Stimulated activated effector memory CD8-positive, alpha-beta T cell treated with anti-CD3 and anti-CD28 coated beads, Interleukin-12 subunit alpha, Interleukin-12 subunit beta, amount 100 ng/mL, for 72 hours (primary cell): ENCODE measurements at places on chromosomes 13 and 19.

DNA sequence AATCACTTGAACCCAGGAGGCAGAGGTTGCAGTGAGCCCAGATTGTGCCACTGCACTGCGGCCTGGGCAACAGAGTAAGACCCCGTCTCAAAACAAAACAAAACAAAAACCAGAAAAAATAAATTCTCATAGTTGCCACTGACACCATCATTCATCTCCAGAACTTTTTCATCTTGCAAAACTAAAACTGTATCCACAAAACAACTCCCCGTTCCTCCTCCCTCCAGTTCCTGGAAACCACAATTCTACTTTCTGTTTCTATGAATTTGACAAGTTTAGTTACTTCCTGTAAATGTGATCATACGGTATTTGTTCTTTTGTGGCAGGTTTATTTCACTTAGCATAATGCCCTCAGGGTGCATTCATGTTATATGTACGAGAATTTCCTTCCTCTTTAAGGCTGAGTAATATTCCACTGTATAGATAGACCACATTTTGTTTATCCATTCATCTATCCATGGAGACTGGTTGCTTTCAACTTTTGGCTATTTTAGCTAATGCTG lies 13.2 kb upstream of the ADGRE5 start:
- no peak for DNase-seq

DNA sequence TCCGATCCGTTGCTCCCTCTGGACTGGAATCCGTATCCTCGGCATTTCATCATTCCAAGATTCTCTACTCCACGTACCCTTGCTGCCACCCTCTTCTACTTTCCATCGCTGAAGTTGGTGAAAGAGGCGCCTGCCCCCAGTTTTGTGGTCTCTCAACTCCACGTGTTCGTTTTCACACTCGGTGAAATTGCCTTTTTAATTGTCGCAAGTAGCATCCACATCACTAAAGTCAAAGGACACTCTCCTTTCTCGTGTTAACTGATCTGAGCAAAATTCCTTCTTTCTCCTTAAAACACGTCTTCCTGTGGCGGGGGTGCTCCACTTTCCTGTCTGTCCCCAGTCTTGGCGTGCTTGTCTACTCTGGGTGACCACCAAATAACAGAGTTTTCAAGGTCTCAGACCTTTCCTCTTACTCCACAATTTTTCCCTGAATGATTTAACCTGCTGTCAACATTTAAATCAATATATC lies 1.1 kb upstream of the TMTC4 start:
- no peak for DNase-seq

DNA sequence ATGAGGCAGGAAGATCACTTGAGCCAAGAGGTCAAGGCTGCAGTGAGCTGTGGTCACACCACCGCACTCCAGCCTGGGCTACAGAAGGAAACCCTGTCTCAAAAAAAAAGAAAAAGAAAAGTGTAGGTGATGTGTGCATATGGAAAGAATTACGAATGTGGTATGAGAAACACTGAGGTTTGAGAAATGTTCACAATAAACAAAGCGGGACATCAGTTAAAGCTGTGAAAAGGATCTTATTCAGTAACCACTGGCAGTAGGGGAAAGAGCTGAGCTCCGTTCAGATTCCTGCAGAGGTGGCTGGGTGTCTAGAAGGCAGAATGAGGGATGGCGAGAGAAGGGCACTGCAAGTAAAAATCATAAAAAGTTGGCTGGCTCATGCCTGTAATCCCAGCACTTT lies 4.1 kb upstream of the IGSF23 start:
- DNase-seq, result no peak

DNA sequence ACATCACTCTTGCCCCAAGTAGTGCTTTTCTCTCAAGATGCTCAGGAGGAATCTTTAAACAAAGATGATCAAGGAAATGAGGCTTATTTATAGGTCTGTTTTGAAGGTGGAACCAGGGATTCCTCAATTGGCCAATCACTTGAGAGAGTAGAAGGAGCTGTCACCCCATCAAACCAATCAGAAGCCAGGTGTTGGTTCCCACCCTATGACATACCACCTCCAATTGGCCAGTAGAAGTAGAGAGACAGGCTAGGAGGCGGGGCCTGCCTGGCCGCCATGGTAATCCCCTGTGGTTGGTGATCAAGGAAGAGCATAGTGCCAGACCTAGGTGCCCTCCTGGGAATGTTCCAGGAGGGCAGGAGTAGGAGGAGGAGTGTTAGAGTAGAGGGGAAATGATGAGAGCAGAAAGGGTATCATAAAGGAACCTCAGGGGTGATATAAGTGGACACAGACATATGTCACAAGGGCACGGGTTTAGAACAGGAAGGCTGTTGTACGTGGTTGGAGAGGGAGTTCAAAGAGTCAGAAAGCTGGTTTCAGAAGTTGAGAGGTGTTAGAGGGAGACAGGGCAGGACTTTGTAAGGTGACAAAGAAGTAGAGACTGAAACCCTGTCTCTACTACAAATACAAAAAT lies 10.5 kb downstream of the PMIS2 start:
- no peak for DNase-seq

DNA sequence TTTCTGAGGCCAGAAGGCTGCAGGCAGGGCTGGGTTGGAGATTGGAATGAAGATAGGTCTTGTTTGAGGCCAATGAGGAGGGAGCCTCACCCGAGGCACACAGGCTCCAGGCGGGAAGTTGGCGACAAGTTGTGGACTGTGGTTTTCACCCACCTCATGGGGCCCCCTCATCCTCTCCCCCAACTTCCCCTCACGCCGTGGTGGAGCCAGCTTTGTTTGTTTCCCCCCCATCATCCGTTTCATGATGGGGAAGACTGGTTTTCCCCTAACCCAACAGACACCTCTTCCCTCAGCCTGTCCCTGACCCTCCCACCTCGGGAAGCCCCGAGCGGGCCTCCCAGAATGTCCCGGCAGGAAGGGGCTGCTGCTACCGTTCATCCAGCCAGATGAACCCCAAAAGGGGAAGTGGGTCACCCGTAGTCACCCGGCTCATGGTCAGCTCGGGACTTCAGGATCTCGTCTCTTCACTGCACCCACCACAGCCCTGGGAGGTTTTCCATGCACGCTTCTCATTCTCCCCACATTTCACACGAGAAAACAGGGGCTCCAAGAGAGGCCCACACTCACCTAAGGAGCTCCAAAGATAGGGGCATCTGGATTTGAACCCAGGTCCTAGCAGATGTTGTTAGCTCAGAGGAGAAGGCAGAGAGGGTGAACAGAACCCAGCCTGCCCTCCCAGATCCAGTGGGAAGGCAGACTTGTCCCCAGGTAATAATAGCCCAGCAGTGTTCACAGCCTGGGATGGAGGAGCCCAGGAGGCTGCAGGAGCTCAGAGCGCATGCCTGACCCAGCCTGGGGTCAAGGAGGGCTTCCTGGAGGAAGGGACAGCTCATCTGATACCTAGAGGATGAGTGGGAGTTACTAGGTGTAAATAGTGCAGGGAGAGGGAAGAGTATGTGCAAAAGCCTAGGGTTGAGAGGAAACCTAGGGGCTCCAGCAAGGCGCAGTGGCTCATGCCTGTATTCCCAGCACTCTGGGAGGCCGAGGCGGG lies 23.5 kb downstream of the CEACAM16 start:
- DNase-seq, result peak; percentile 62

DNA sequence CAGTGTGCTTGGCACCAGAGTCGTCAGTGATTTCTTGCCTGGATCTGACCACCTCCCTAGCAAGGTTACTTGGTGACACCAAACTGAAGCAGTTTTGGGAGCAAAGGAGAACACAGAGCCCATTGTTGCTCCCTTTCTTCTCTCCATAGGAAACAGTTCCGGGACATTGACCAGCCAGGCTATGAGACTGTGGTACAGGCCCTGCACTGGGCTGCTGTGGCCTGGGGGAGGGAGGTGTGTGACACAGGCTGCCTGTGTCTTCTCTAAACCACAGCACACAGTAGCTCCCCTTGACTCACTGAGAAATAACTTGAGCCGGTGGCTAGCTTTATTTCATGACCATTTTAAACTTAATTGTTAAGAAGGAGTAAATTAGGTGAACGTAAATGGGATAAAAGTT lies 214.8 kb upstream of the UBL3 start:
- no peak for DNase-seq

DNA sequence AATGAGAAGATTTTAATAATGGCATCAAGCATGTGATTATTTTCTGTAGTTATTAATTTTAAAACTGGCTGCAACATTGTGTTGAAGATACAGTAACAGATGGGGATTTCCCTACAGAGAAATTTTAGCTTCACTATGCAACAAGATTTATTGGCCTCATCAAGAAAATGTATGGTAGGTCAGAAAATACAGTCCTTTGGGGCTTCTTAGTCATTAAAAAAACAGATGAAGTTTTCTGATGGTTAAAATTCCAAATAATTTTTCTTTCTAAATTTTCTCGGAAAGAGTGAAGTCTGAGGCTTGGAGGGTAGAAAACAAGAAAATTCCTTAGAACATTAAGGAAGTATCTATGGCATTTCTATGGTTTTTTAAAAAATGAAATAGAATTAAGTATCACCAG lies 1790.8 kb upstream of the PCDH20 start:
- DNase-seq, result no peak

DNA sequence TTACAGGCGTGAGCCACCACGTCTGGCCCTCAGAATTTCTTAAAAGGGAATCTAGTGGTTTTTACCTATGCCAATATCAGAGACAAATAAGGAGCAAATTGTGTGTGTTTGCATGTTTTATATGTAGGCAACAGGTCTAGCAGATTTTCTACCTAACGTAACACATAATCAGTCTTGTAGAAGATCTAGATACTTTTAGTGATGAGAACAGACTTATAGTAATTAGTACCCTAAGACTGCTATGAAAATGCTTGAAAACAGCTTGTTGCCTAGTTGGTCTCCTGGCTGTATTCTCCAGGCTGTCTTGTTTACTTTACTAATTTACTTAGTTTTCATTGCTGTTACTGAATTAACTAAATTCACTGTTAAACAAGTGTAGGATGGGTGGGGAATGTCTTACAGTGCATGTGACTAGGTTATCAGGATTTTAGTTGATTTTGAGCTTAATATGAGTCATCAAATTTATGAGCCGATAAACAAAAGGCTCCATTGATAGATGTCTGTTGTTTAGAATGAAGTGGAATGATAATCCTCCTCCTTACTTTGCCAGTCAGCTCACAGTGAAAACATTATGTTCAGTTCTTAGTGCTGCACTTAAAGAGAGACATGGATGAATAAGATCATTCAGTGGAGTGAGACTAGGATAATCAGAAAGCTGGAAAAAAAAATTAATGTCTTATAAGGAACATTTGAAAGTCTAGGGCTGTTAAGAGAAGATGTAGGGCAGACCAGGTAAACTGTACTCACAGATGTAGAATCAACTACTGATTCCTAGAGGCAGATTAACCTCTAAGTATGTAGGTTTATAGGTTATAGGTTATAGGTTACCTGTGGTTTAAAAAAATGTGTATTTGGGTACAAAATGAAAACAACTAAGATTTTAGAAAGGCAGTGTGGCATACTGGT lies 22.4 kb downstream of the GTF2F2 start:
- DNase-seq, result no peak

- DNase-seq, result no peak
Measured at GRCh38 chr19:10551698-10552301, 8.1 kb downstream of the ATG4D start.

GRCh38 chr19:39828654-39829032 lies 5.3 kb downstream of the DYRK1B start:
- DNase-seq, result no peak

DNA sequence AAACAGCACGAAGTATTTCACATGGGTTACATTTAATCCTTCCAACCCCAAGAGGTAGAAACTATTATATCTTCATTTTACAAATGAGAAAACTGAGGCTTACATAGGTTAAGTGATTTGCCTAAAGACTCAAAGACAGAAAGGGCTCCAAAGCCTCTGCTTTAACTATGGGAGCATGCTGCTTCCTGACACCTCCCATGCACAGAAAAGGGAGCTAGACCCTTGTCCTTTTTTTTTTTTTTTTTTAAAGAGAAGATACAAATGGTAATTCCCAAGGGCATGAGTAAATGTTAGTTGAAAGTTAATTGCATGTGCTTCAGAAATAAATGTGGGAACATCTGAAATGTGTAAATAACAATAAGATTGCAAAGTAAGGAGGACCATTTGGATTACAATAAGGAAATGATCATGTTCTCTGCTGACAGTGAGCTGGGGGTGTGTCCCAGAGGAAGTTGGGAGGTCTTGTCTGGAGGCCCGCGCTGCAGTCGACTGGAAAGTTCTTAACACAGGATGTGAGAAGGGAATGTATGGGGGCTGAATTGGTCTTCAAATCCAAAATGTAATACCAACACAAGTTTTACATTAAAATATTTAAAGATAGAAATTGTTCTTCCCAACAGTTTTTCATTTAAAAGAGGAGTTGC lies 500.3 kb downstream of the KLF12 start:
- DNase-seq, result no peak

DNA sequence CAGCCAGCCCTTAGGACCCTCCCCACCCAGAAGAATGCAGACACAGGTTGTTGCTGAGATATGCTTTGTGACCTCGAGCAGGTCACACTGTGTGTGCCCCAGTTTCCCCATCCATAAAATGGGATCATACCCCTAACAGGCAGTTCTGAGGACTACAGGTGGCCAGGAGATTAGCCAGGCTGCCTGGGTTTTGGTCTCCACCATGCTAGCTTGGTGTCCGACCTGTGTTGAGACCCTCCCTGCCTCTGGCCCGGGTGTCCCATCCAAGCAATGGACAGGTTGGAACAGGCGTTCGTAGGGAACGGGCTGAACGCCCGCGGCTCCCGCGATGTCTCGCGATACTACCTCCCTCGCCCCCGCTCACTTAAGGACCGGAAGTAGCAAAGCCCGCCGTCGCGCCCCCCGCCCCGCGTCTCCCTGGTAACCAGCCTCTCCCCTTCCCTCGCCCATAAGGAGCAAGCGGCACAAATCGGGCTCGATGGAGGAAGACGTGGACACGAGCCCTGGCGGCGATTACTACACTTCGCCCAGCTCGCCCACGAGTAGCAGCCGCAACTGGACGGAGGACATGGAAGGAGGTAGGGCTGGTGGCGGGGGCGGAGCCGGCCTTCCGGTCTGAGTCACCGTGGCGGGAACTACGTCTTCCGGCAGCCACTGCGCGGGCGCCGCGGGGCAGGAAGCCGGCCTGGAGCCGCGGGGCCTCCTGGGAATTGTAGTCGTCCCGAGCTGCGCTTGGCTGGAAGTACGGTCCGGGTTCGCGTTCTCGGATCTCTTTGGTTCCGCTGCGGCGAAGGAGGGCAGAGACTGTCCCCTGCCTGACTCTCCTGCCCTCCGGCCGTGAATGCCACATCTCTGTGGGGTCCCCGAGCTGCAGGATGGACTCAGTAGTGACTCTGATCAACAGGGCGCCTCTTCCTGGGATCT lies 45.4 kb downstream of the SMIM24 start:
- peak; percentile 99 for DNase-seq

- no peak for DNase-seq
Measured at GRCh38 chr13:110012102-110012739, 225.8 kb upstream of the IRS2 start.

- DNase-seq, result no peak
Measured at GRCh38 chr13:21625366-21625765, 21.4 kb upstream of the MICU2 start.

- no peak for DNase-seq
Measured at GRCh38 chr19:49850221-49850486, 805 bp upstream of the PTOV1 start.

GRCh38 chr19:38255383-38256014 lies 675 bp downstream of the PPP1R14A start:
- DNase-seq, result no peak
